ENCODE measurements at places on chromosomes 16 and 17. TPM values are rescaled to one million over a fixed set of nuclear protein-coding genes. Genes with fewer than 3 reads are reported as not detected.

The PHOSPHO1 gene
- not detected for total RNA-seq

The DHRS7C gene
- total RNA-seq: not detected

The SLC5A11 gene
- not detected for total RNA-seq

The GSDMA gene
- not detected for total RNA-seq

The ACSF3 gene
- total RNA-seq: 56.7 TPM

The KRTAP3-2 gene
- not detected for total RNA-seq

The KCNJ18 gene
- not detected for total RNA-seq
